Epithelial cell of alveolus of lung (primary cell): ENCODE measurements at places on chromosomes 2 and 18. TPM values are rescaled to one million over a fixed set of nuclear protein-coding genes. Genes with fewer than 3 reads are reported as not detected.

Gene NAB1
- 25.8 and 49.3 TPM in 2 replicates for total RNA-seq

Gene PPP1R1C
- total RNA-seq = 0.91 and 0.96 TPM in 2 replicates

Gene CDK15
- total RNA-seq = 0.24 and 0.91 TPM in 2 replicates

Gene RGPD6
- total RNA-seq = 11.9 and 19.5 TPM in 2 replicates

Gene CD302
- 11.5 and 43.2 TPM in 2 replicates for total RNA-seq

Gene PDE11A
- total RNA-seq = 0.13 TPM in 1 of 2 replicates, not detected in the other

Gene G6PC2
- total RNA-seq = not detected in 2 replicates

Gene PLCD4
- total RNA-seq = 0.13 and 9.3 TPM in 2 replicates

Gene TWSG1
- 95.9 and 113 TPM in 2 replicates for total RNA-seq

Gene SH3RF3
- total RNA-seq = 21.8 and 24.6 TPM in 2 replicates

Gene ZNF521
- 15.4 and 36.2 TPM in 2 replicates for total RNA-seq

Gene TRIB2
- 48.5 and 154 TPM in 2 replicates for total RNA-seq

Gene MYL12A
- total RNA-seq = 359 and 754 TPM in 2 replicates

Gene RAX
- total RNA-seq = not detected in 2 replicates

Gene CPO
- total RNA-seq = not detected in 2 replicates

Gene TBR1
- under 0.01 and 0.32 TPM in 2 replicates for total RNA-seq

Gene IL37
- not detected in 2 replicates for total RNA-seq

Gene FBXO36
- 4.3 and 9.1 TPM in 2 replicates for total RNA-seq
